ENCODE measurements at places on chromosomes 2 and 18.
A peak's percentile ranks its signal among the peaks of the same experiment; 100 is the strongest.

GRCh38 chr2:134782792-134783191, 55.6 kb upstream of the ACMSD start:
- DNase-seq = no peak

DNA sequence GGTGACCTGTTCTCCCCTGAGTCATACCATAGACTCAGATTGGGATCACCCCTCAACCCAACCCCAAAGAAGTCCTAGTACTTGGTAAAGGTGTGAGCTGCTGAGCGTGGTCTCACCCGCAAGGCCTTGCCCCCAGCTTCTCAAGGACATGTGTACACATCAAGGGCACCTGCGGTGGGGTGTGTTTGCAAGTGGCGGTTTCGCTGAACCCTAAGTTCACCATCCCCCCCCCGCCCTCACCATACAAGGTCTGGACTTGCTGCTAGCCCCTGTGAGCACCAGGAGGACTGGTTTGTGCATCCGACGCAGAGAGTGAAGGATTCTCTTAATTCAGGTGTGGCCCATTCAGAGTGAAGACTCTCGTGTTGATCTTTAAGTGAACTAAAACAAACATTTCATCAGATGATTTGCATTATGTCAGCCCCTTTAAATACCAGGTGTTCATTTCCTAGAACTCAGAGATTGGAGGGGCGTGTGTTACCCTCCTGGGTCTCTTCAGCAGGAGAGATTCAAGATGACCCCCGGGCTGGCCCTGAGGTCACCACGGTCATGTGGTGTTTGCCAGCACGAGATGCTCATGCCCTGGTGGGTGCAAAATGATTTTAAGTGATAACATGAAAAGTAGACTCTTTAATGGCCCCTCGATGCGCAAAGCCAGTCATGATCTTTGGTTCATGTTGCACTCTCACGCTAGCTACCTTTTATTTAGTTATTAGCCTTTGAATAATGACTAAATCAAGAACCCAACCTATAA, 27.8 kb downstream of the MTERF4 start:
- no peak for DNase-seq

DNA sequence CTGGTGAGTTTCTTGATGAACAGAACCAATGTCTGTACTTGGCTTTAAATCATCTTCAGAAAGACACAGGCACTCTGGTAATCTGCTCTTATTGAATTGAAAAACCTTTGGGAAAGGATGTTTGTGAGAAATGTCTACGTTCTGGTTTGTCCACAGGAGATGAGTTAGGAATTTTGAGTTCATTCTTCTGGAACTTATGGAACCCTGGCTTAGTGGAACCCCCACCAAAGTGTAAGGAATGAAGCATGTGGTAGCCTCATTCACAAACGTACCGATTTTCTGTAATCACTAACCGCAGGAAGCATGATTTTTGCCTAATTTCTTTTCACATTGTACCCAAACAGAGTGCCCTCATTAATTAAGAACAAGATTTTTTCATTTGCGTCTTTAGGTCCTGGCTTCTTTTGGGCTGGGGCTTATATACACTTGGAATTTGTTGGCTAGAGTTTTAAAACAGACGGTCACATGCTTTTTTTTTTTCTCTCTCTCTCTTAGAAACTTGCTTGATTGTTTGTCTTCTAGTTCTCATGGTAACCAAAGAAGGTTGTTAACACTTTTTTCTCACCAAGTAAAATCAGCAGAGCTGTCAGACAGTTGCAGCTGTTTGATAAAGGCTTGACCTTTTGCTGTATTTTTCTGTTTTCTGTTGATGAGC, 314.1 kb upstream of the THUMPD2 start:
- DNase-seq = no peak

DNA sequence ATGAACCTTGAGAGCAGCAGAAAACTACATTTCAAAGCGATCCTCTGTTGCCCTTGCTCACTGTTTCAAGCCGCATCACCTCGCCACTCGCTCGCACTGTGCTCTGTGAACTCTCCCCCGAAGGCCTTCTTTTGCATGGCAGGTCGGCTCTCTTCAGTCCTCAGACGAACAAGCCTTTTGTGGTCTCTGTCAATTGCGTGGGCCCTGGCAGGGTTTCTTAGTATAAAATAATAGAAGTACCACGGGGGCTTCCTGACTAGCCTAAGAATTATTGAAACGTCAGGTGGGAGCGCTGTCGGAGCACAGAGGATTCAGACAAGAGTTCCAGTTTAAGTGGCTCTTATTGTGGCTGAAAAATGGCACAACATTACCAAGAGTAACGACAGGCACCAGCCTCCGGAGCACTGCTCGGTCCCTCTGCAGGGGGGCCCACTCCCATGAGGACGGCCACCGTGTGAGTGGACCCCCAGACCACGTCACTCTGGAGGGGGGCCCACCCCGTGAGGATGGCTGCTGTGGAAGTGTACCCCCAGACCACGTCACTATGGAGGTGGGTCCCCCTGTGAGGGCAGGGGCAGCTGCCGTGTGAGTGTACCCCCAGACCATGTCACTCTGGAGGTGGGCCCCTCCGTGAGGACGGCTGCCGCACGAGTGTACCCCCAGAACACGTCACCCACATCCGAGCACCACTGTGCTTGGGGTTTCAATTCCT, 237.7 kb downstream of the HDAC4 start:
- DNase-seq = no peak

DNA sequence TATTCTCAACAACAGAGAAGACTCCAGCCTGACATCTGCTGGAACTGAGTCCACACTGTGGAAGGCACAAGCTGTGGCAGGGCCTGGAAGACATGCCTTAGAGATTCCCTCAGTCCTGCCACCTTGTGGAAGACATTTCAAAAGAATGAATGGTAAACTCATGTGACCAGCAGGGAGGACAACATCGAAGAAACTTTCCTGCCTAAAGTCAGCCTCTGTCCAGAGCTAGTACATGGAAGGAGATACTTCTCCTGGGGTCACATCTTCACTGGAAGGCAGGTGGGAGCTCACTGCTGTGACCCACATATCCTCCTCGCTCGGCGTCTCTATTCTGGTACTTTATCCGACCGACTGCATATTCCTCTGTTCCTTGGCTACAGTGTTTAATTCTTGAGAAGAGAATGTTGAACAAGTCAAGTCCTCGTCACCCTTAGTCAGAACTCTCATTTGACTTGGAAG, 59.5 kb downstream of the PUM2 start:
- peak; percentile 3 for DNase-seq

DNA sequence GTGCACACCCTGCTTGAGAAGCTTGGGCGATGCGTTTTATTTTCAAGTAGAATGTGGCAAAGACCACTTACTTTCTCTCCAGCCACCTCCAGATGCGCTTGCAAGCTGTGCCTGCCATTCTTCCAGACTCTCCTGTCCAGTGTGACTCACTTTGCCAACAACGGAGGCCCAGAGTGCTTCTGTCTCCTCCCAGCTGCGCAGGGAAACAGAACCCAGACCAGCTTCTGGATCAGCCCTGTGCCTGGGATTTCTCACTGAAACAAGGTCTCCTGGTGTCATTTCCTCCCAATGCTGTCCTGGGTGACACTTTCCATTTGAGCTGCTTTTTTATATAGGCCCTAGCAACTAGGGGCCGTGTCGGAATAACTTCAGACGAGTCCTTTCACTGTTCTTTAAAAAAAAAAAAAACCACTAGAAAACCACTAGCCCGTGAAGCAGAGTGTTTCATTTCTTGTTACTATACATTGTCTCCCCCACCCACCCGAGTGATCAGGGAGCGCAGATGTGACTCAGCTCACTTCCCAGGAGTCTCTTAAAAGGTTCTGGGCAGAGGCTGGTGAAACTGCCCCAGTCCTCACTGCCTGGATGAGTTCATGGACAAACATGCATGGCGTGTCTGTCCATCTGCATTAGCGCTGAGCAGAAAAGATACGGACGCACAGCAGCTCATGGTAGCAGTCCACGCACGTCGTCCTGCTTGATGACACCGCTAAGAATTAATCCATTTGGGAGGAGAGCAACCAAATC, 25.3 kb upstream of the RPL31 start:
- no peak for DNase-seq

DNA sequence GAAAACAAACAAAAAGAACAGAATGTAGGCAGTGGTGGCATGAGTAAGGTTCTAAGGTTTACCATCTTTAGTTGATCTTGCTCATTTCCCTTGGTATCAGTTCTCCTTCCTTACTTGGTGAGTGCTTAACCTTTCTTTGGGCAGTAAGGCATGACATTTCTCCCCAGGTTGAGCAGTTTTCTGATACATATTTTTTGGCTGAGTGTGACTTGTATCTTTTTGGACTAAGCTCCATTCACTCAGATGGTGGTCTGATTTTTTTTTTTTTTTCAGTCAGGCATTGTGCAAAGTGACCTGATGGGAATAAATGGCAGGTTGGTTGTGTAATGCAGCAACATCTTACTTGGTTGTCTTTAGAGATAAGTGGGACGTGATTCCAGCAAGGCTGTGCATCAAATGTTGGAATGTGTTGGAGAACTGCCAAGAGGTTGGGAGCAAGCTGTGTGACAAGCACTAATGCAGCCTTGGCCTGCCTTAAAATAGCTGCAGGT, 15.1 kb downstream of the SPTBN1 start:
- DNase-seq = no peak

DNA sequence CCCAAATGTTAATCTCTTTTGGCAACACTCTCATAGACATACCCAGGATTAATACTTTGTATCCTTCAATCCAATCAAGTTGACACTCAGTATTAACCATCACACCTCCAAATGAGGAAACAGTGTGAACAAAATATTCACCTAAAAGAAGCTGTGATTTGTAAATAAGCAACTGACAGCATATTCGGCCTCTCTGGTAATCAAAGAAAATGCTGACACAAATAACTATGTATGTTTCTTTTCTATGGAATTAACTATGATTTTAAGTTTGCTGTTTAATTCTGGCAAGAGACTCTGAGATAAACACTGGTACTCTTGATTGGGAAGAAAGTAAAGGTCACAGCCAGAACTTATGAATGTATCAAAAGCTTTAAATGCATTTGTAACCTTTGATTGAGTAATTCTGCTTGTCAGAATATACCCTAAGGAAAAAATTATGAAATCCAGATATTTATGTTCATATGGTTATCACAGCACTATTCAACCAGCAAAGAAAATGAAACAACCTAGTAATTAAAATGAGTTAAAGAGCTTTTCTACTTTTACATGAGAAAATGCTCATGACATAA, 3.6 kb upstream of the GYPC start:
- no peak for DNase-seq

- no peak for DNase-seq
Observed at GRCh38 chr2:77977471-77978063, 455.4 kb upstream of the LRRTM4 start.

GRCh38 chr2:127844973-127845372, 13.0 kb downstream of the POLR2D start:
- DNase-seq = no peak

GRCh38 chr18:40769786-40770185, 1185.2 kb upstream of the PIK3C3 start:
- no peak for DNase-seq

- no peak for DNase-seq
Observed at GRCh38 chr18:22839340-22839821, 93.7 kb upstream of the RBBP8 start.

- DNase-seq = no peak
Observed at GRCh38 chr18:22424565-22424963, 6.8 kb upstream of the CTAGE1 start.

DNA sequence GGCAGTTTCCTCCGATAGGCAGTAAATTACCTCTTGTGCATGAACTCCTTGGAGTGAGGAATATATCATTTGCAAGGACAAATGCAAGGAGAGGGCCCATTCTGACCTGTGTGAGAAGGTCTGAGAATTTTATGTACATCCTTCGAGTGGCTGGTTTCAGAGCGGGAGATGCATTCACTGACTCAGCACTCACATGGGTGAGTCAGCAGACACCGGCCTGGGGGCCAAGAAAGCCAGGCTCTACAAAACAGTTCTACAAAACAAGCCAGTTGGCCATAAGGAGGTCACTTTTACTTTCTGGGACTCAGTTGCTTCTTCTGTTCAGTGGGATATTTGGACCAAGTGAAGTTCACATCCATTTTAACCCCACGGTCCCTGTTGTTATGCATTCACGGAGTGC, 35.3 kb downstream of the CYP26B1 start:
- DNase-seq = no peak

DNA sequence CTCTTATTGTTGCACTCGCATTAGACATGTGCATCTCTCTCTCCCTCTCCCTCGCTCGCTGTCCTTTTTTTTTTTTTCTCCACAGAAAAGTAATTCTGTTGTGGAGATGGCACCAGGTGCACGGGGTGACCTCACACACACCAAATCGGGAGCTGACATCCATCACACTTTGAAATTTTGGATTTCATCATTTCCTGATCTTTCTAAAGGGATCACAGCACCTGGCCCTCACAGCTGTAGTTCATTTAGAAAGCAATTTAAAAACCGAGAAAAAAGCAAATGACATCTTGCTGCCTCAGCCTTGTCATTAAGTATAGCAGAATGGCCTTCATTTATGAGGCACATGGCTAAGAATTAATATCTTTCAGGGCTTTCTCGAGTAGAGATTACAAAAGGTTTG, 717.2 kb downstream of the RNF144A start:
- peak; percentile 88 for DNase-seq

Data from NCI-H1436 treated with DMSO at 0.1 percent for 48 hours (cell line).